ENCODE measurements at places on chromosomes 2 and 18. TPM values are rescaled to one million over a fixed set of nuclear protein-coding genes. Genes with fewer than 3 reads are reported as not detected.

DNA sequence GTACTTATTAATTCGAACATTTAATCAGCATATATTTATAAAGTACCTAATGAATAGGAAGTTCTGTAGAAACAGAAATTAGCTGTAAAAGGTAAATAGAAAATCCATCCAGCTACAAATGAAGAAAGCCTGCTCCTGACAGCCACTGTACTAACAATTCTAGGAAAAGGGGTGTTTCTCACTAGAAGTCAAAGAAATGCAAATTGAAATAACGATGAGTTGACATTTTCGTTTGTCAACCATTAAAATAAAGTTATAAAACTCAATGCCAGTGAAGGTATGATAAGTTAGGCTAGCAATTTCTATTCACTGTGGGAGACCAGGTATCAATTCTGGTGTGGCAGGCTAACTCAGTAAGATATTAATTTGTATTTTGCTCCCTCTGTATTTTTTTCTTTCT, 198.0 kb downstream of the ARL4C start:
- DNase-seq: no peak

GRCh38 chr18:79944126-79944731, 7.2 kb downstream of the SLC66A2 start:
- DNase-seq: no peak

- no peak for DNase-seq
These were observed 52.3 kb downstream of the RAB27B start for GRCh38 chr18:54880395-54881105.

DNA sequence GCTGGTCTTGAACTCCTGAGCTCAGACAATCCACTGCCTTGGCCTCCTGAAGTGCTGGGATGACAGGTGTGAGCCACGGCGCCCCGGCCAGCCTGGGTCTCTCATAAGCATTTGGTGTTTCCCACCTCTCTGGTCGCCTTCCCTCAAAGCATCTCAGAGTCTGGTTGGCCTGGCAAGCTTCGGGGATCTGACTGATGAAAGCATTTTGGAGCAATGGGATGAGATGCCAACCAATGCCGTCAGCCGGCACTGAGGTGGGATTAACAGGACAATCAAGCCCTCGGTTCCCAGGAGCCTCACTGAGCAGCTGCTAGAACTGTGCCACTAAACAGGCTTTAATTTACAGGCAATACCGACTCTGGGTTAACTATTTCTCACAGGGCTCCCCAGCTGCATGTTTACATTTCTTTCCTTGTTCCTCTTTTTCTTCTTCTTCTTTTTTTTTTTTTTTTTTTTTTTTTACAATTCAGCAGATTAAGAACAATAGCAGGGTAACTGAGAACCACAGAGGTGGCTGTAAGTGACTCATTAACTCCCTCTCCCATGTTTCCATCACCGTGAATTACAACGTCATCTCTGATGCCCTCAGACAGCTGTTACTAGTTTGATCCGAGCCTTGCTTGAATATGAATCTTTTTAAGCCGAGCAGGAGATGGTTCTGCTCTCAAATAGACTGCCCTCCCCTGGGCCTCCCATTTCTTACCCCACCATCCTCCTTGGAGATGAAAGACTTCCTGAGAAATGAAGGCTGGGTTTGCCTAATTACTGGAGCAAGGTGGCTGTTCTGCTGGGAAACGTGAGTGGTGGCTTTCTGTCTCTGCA, 37.9 kb downstream of the ODC1 start:
- no peak for DNase-seq

The CDK5R2 gene
- not detected for total RNA-seq

The FAP gene
- total RNA-seq: 50.0 TPM

The SLC19A3 gene
- total RNA-seq: not detected

Data from glomerular endothelial cell (primary cell).